Right forelimb (tissue), 1 donor: ENCODE measurements at places on chromosomes 7 and 10.

- DNase-seq, result no peak
These were observed 720.2 kb upstream of the FZD8 start for GRCh38 chr10:36362257-36362656.

GRCh38 chr10:36220151-36220550 is 578.1 kb upstream of the FZD8 start:
- no peak for DNase-seq

DNA sequence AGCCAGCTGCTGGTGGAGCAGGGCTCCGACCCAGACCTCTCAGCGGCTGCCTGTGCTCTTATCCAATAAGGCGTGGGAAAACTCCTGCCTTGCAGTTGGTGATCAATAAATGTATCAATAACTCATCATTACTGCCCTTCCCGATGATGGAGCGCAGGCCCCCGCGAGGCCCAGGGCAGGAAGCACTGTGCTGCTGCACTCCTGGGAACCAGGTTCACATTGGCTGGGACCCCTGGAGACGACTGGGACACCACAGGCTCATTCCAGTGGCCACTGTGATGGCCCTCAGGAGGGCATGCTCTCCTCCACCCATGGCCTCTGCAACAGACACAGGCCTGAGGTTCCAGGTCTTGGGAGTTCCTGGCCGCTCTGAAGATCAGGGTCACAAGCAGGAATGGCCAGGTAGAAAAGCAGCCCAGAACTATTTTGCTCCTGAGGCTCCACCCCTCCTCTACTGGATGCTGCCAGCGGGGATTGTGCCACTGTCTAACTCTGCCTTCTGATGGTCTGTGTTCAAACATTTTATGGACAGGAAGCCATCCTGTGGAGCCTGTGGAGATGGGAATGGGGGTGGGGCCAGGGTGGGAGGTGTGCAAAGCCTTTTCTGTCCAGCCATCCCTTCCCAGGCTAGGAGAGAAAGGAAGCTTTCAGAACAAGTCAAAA is 287.4 kb upstream of the ZMIZ1 start:
- DNase-seq, result no peak

DNA sequence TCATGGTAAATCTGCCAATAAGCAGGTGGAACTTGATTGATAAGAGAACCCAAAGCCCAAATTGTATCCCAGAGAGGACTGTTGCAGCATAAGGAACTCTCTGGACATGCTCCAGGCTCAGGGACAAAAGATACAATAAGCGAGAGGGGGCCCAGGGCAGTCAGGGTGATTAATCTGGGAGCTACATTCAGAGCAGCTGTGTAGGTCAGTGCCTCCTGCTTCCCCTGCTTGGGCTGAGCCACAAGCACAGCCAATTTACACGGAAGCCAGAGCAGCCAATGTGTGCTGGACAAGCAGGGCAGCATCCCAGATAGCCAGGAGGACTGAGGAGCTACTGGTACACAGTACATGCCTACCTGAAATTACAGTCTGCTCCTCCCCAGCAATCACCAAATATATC is 24.2 kb downstream of the MYPN start:
- DNase-seq, result no peak

GRCh38 chr7:132410385-132410784 is 165.9 kb downstream of the PLXNA4 start:
- no peak for DNase-seq

DNA sequence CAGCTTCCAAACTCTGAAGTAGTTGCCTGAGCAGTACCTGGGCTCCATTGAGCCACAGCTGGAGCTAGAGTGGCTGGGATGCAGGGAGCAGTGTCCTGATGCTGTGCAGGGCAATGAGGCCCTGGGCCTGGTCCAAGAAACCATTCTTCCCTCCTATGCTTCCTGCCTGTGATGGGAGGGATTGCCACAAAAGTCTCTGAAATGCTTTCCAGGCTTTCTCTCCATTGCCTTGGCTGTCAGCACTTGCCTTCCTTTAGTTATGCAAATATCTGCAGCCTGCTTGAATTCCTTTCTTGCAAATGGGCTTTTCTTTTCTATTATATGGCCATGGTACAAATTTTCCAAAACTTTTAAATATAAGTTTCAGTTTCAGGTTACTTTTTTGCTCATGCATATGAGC is 972.2 kb upstream of the MBL2 start:
- no peak for DNase-seq

DNA sequence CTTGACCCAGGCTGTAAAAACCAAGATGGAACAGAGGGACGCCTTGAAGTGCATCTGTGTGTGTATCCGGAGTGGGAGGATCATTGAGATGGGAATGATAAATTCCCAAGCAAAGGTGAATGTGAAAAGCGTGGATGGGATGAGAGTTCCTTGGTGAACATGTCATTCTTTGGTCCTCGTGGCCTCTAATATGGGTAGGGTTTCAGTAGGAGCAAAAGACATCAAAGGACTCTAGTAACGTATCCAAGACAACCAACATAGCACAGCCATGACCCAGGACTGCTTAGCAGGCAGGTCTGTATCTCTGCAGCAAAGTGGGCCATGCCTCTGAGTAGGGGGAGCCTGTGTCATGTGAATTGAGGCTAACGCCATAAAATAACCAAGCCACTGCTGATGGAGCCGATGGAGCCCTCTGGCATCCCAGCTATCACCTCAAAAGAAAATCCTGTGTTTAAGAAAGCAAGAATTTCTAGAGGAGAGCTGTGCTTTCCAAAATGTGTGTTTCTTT is 98.6 kb downstream of the CCDC3 start:
- no peak for DNase-seq

- DNase-seq, result peak; percentile 25
These were observed 126.3 kb downstream of the COL26A1 start for GRCh38 chr7:101488826-101489572.

DNA sequence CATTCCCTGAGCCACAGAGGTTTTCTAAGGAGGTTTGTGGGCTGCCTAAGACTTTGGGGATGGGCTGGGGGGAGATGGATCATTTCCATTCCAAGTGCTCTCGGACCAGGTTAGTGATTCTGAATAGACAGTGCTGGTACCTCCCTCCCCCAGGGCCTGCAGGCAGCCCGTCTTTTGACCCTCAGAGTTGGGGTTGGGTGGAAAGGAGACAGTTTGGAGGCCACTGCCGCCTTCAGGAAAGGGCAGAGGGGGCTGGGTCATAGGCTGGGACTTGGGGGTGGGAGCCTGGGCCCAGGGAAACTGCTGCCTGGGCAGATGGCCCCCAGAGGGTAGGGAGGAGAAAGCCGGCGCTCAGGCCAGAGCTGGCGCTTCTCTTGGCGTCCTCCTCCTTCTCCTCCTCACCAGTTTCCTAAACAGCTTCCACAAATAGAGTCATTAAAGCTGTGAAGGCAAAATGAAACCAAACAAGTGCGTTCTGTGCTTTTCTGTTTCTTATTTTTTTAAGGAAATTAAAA is 4.4 kb downstream of the UNC5B start:
- peak; percentile 47 for DNase-seq

DNA sequence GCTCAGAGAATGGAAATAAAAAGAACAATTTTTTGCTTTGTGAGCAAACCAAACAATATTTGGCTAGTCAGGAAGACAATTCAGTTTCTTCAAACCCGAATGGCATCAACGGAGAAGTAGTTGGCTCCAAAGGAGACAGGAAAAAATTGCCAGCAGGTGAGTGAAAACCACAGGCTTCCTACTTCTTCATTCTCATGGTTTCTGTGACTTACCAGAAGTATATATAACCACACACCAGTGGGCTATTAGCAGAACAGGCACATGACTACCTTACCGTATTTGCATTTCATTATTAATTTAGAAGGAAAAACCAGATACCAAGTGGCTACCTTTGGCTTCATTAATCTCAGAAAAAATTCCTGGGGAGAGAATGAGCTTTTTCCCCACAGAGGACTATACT is 8.8 kb downstream of the TDRD1 start:
- no peak for DNase-seq

GRCh38 chr7:44990109-44991023 is 9.6 kb upstream of the CCM2 start:
- no peak for DNase-seq

DNA sequence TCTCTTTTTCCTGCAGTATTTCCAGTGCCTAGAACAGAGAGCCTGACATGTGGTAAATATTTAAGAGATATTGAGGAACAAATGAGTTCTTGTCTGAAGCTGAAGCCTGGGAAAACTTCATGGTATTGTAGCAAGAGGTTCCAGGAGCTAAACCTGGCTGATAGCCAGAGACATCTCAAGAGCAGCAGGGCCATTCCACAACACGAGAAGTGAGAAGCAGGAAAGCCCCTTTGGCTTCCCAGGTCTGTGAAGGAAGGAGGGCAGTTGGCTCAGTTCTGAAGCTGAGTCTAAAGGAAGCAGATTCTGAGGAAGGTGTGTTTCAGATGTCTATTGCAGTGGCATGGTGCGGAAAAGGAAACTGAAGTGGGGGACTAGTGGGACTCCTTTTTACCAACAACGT is 63.8 kb upstream of the FAM204A start:
- DNase-seq, result no peak

DNA sequence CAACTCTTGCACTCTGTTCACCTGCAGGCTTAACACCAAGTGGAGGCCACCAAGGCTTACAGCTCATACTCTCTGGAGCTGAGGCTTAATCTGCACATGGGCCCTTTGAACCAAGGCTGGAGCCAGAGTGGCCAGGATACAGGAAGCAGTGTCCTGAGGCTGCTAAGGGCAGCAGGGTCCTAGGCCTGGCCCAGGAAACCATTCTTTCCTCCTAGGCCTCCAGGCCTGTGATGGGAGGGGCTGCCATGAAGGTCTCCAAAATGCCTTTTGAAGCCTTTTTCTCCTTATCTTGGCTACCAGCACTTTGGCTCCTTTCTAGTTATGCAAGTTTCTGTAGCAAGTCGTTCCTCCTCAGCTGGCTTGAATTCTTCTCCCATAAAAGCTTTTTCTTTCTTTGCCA is 68.0 kb upstream of the GNAI1 start:
- no peak for DNase-seq

DNA sequence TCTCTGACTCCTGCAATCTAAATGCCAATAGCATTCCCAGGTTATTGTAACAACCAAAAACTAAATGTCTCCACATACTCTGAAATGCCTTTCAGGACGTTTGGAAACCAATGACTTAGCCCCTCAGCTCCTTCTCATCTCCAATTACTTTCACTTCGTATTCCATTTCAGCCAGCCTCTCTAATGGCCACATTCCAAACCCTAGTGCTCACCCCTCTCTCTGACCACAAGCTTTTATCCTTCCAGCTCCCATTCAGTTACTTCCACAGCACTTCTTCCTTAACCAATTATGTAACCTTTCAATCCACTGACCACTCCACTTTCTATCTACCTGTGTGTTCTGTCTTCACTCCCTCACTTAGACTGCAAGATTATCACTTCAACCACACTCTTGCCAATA is 4.3 kb downstream of the NOC3L start:
- DNase-seq, result no peak

DNA sequence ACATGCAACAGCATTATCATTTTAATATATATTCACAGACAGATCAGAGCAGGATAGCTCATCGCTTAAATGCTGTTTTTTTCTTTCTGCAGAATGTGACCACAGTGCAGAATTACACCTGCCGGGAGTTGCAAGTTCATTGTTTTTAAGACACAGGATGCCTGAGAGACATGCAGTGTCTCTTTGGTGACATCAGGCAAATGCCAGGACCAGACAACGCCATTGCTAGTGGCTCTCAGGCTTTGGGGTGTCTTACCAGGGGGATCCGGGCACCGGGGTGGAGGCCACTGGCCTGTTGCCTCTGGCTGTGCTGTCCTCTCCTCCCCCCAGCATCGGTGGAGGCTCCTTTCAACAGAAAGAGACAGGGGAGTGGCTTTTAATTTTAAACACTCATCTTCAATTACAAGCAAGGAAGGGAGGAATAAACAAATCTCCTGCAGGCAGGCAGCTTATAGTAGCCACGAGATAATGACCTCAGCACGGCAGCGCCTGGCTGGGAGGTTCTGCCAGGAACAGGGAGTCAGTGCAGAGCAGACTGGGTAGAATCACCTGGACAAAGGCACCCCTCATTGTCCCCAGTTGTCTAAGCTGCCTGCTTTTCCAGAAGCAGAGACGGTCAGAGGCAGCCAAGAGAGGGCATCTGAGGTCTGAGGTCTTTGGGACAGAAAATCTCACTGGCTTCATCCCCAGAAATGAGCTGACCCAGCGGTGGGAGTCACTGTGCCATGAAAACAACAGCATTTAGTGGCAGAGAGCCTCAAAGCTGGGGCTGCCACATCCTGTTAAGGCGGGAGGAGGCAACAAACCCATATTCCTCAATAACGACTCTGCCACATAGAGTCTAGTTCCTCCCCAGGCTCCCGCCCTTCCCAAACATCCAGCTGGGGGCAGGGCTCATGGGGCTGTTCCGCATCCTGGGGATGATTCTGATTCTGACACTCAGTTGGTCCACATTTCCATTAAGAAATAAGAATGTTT is 148.4 kb downstream of the TCERG1L start:
- DNase-seq, result no peak

DNA sequence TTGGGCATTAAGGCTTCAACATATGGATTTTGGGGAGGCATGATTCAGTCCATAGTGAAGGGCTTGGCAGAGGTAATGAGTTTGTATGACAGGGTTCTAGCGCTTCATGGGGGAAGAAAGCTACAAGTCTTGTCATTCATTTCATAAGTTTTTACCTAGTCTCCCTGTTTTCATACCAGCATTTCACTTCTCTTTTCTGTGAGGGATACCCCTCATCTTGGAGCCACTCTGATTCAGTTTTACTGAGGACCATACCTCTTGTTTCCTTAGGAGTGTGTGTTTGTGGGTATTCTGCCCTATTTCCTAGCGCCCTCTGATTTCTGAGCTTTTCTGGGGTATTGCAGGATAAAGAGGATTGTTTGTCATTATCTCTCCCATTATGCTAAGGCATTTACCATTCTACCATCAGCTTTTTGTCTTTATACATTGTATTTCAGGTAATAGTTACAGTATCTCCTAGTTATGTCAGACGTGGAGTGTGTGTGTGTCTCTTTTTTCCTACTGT is 6.8 kb downstream of the RSBN1L start:
- no peak for DNase-seq

DNA sequence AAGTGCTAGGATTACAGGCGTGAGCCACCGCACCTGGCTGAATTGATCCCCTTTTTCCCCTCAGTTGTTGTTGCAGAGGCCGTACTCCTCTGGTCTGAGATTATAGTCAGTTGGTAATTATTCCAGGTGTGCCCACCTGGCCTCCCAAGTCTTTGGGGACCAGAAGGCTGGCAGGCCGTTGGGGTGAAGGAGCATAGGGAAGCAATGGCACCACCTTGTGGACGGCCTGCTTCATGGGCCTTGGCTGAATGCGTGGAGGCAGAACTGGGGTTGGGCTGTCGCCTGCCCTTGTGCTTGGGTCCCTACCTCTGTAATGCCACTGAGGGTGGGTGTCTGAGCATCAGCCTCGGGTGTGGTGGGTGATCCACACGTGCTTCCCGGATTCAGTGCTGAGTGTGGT is 125.7 kb downstream of the RGS10 start:
- DNase-seq, result peak; percentile 67

DNA sequence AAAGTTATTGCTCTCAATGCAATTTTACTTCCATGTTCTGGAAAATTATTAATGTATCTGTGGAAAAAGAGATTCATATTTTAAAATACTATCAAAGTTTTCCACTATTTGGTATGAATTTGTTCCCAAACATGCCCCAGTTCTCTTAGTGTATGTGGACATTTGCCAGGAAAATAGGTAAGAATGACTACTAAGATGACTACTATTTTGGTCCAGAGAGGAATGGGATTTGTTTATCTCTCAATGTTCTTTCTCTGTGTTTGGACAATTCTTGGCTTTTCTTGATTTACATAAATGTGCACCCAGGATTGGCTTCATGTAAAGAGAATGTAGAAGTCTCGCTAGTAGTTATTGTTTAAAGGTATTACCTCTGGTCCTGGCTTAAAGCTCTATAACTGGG is 60.3 kb upstream of the POT1 start:
- no peak for DNase-seq

GRCh38 chr10:29539412-29539811 is 95.4 kb downstream of the SVIL start:
- DNase-seq, result no peak

- DNase-seq, result no peak
These were observed 215.7 kb downstream of the PTN start for GRCh38 chr7:137127806-137128205.
